ENCODE measurements at places on chromosomes 4 and X.

- DNase-seq = no peak
Observed at GRCh38 chr4:1616557-1616930, 67.6 kb downstream of the FAM53A start.

DNA sequence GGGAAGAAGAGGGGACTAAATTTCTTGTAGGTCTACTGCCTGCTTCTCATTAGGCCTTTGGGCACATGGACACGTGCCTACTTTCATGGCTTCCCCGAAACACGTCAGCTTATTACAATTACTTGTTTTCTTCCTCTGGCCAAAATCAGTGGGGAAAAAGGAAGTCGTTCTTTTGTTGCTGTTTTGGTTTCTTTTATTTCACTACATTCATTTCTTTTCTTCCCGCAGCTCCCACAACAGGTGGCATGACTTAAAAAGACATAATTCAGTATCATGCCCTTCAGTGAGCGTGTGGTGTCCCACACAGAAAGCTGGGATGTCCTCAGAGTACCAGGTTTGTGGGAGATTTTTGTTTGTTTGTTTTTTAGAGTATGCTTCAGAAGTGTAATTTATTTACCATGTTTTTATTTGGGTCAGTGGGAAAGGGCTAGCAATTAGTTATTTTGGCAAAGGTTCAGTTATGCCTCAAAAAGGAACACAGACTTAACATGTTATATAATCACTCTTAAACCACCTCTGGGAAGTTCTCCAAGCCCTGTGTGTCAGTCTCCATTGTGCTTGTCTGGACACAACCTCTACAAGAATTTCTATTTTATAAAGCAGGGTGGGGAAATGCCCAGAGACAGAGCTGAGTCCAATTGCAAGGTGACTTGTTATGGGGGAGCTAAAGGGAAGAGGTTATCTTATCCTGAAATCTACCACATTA lies 44.2 kb upstream of the SPRY1 start:
- DNase-seq = peak; percentile 30

DNA sequence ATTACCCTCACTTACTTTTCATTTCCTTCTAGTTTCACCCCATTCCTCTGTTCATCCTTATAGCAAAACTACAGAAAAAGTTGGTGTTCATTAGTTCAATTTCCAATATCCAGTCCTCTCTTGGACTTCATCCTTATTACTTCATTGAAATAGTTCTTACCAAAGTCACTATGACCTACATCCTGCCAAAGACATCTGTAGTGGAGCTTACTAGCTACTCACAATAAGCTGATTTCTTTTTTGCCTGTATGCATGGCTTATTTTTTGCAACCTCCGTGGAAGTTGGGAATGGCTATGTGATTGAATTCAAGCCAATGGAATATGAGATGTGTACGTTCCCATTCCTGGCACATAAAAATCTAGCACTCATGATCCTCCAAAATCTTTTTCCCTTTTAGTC lies 4.6 kb upstream of the CDKL2 start:
- no peak for DNase-seq

GRCh38 chr4:1297023-1297395 lies 7.3 kb downstream of the MAEA start:
- DNase-seq = no peak

- no peak for DNase-seq
Observed at GRCh38 chrX:132180929-132181328, 38.3 kb downstream of the RAP2C start.

- DNase-seq = no peak
Observed at GRCh38 chrX:141142946-141143345, 34.0 kb downstream of the LDOC1 start.

DNA sequence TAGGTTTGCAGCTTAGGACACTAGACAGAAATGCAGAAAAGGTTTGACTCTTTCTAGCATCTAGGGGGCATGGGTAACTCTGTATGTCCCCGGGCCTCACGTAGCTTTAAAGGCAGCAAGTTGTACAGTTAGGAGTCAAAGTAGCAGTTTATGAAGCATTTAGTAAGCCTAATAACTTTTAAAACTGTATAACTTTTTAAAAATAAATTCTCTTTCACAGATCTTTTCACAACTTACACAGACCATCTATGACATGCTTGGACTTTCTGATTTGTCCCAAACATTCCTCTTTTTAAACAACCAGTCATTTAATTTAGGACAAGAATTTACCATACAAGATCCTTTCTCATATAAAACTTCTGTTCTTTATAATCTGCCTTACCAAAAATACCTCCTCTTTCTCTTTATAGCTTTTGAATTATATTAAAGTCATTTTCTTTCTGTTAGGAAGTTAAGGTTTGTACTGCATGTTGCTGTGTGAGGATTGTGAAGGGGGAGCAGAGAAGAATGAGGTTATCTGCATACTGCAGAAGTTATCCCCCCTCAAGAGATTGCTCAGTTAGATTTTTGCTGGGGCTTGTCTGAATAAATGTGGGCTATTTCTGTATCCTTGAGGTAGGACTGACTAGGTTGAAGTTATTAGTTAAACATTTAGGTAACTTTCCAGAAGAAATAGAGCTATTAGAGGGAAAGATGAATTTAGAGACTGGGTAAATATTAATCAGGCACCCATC lies 94.3 kb downstream of the CPE start:
- DNase-seq = no peak

DNA sequence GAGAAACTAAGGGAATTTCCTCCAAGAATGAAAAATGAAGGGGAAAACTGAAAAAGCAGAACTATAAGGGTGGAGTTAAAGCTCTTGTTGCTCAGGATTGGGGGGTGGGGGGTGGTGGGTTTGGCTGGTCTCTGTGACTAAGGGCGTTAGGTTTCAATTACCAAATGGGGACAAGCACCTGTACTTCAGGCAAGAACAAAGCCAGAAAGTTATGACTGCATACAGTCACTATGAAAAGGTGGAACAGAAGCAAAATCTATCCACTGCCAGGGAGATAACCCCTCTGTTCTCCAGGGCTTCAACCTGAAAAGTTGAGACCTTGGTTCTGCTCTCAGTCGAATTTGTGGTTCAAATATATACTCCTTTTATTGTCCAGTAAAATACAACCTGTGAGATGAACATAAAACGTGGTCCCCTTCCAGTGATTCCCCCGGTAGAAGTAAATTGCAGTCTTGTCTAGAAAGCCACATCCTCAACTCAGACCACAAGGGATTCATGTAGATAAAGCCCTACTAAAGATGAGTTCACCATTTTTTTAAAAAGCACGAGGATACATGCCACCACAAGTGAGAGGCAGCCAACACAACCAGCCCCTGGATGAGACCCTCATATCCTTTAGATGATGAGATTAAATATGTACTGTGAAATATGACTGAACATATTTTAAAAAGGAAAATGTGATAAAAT lies 257.1 kb upstream of the RPS6KA3 start:
- no peak for DNase-seq

- no peak for DNase-seq
Observed at GRCh38 chr4:123526511-123526910, 129.9 kb downstream of the SPRY1 start.

DNA sequence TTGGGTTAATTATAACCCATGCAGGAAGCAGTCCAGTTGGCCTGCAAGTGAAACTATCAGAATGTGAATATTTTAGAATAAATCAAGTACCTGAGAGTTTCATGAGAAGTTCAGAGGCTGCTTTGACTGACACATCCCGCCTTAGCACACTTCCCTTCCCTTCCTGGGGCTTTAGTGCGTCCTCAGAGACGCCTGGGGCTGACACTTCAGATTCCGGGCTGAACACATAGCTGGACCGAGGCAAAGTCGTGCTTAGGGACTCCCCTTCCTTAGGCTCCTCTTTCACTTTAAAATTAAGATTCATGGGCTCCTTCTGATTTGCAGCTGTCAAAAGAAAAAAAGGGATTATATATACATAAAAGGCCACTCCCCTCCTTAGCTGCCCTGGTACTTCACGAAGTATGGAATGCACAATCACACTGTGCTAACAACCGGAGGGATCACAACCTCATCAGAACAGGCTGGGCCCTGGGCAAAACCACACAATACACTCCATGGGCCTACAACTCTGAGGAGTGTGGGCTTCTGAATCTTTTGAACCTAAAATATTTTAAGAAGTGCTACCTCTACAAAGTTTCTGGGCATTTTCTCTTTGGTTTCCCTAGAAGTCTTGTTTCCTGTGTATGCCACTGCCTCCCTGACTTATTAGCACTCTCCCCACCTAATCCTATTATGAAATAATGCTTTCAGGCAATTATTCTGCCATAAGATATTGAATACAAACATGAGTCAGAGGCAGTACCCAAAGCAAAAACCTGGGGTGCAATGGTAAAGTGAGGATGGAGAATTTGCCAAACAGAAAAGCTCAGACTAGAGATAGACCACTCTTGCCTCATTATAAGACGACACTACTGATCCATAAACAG lies 68.2 kb downstream of the ZNF827 start:
- no peak for DNase-seq

- DNase-seq = peak; percentile 62
Observed at GRCh38 chr4:153087671-153088194, 116.5 kb upstream of the TRIM2 start.

- DNase-seq = no peak
Observed at GRCh38 chr4:5639556-5639955, 68.8 kb downstream of the EVC2 start.

DNA sequence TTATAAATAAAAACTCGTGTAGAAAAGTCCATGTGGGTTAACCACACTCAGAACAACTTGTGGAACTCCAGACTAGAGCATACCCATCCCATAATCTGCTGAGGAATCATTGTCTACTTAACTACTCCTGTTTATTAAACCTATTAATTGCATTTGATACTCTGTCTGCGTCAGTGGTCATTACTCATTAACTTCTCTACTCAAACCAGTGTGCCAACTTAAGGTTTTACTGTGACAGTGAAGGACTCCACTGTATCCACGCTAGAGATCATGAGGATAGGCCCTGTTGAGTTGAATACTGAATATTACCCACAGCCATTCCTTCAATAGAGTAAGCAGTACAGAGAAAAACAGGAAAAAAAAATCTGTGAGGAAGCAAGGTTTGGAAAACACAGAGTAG lies 17.3 kb downstream of the HPGD start:
- DNase-seq = no peak

DNA sequence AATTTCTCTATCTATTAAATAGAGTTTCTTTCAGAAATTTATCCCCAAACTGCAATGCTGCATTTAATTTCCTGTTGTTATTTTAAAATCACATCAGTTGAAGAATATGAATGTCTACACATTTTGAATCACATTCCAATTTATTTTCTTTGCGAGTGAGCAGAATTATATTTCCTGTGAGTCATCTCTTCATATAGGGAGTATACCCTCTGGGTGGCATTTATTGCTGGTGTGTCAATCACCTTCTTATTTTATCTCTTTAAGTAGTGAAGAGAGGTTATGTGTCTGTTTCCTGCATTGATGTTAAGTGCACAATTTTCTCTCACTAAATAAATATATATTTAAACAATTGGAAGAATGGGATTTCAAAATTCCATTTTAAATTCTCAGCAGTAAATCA lies 511.0 kb upstream of the ATOH1 start:
- DNase-seq = no peak

DNA sequence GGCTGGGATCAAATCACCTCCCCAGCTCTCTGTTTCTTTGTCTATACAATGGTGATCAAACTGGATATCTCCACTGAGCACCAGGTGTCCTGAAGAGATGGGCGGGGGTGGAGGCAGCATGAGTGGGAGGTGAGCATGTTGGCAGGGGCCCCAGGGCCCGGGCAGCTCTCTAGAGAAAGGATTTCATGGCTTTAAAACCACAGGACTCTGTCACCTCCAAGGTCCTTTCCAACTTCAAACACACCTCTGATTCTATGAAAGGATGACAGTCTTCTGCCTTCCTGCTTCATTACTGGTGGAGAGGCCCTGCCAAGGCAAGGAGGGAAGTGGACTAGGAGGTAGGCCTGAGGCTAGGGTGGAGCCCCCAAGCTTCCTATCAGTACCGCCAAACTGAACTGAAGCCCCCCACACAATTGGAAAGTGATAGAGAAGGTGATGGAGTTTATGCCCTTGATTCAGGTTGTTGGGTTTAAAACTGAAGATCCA lies 38.6 kb downstream of the TRIM2 start:
- DNase-seq = no peak

DNA sequence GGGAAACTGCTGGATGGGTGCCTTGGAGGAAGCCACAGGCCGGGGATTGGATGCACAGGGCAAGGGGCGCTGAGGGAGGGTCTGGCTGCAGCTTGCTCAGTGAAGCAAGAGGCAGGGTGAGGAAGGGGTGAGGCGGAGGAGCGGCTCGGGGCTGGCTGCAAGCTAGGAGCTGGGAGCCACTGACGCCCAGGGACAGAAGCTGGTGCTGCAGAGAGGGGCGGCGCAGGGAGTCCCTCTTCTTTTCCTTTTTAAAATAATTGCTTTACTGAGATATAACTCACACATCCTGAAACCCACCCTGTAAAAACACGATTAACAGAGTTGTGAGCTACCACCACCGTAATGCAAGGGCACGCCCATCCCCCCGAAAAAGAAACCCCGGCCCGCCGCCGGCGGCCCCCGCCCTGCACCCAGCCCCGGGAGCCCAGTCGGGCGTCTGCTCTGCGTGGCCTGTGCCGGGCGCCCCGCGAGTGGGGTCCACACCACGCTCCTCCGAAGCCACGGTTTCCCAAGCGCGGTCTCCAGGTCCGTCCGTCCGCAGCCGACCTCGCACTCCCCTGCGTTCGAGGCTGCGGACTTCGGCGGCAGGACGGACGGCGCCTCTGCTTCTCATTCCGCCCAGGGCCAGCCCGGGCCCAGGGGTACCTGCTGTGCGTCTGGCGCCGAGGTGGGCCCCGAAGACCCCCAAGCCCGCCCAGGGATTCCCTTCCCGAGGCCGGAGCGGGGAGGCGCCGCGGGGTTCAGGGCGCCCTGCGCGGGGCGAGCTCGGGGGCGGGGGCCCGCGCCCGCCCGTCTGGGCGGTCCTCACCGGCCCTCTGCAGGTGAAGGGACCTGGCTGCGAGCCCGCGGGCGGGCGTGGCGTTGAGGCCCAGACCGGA lies 866 bp upstream of the UVSSA start:
- peak; percentile 79 for DNase-seq

DNA sequence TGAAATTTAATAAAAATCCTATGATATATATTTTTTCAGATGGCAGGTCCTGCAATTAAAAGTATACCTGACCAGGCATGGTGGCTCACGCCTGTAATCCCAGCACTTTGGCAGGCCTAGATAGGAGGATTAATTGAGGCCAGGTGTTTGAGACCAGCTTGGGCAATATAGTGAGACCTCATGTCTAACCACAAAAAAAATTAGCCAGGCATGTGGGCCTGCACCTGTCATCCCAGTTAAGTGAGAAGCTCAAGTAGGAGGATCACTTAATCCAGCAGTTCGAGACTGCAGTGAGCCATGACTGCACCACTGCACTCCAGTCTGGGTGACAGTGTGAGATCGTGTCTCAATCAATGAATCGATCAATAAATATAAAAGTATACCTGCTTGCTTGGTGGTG lies 2.5 kb downstream of the OCIAD2 start:
- no peak for DNase-seq

DNA sequence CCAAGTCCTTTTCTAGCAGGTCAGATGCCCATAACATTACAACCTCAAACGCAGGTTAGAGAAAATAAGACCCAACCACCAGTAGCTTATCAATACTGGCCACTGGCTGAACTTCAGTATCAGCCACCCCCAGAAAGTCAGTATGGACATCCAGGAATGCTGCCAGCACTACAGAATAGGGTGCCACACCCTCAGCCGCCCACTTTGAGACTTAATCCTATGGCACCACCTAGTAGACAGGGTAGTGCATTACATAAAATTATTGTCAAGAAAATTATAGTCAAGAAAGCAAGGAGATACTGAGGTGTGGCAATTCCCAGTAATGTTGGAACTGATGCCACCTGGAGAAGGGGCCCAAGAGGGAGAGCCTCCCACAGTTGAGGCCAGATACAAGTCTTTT lies 19.9 kb upstream of the TRIM61 start:
- DNase-seq = no peak

All from Ammon's horn (tissue), 1 donor.